ENCODE measurements at places on chromosomes 4 and X.

GRCh38 chrX:133516686-133517085, 101.4 kb upstream of the GPC4 start:
- DNase-seq = no peak

DNA sequence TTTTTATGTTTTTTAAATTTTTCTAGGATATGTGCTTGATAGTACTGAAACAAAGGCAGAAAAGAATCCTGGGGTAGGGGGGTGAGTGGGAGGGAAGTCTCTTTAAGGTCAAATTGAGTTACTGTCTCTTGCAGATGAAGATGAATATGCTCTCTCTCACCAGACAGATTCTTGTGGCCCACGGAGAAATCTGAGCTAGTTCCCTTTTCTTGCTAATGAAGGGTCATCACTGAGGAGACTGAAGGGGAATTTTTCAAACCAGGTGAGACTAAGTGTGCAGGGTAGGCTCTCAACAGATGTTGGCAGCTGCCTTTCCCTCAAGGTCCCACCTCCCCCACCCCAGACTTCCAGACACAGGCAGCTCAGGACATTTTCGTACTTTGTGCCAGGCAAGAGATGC, 21.5 kb downstream of the FAM9C start:
- no peak for DNase-seq

GRCh38 chrX:138018145-138018799, 452.3 kb downstream of the ZIC3 start:
- no peak for DNase-seq

DNA sequence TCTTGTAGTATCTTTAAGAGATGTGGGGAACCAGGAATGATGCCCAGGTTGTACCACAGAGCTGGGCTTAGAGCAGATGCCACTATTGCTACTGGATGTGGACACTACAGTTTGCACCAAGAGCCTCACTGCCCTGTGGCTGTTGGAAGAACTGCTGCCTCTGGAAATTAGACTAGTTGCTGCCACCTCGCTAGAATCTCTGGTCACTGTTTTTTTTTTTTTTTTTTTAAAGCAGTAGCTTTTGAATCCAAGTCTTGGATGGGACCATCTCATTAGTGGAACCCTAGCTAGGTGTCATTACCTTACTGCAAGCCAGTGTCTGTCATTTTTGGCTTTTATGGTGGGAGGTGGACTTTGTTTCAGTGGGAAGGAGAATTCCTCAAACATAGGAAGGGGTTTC, 105.5 kb downstream of the ARHGAP10 start:
- no peak for DNase-seq

- no peak for DNase-seq
Observed at GRCh38 chrX:134484039-134484438, 24.1 kb downstream of the HPRT1 start.

GRCh38 chr4:154024097-154024694, 235.3 kb upstream of the SFRP2 start:
- DNase-seq = no peak

DNA sequence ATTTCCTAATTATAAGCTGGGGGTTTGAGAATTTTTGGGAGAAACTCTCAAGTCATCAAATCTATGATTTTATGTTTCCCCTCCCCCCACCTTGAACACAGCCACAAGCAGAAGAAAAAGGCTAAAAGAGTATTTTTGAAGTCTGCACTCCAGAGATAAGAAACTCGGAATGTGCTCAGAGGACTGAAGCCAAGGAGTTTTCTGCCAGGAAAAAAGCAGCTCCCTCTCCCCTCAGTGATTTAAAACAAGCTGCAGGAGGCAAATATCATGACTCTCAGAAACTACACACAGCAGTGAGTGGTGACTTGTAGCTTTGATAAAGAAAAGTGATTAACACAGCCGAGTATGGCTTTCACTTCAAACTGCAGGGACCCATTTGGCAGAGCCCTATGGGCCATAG, 800.2 kb upstream of the FTHL17 start:
- no peak for DNase-seq

- no peak for DNase-seq
Observed at GRCh38 chrX:107477406-107477805, 28.0 kb downstream of the FRMPD3 start.

DNA sequence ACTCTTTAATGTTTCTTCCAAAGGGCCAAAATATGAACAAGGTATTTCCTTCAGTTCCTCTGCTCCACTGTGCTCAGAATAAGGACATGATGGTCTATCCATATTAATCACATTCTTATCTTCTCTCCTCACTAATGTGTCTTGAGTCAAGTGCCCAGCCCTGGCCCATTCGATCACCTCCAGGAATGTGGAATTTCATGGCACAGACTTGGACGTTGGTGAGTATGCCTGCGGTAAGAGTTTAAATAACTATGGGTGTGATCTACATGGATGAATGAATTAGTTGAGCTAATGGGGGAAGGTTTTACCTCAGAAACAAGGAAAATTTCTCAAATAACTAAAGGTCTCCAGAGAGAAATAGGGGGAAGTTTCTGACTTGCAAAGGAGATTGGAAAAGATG, 174.0 kb downstream of the NPFFR2 start:
- no peak for DNase-seq

DNA sequence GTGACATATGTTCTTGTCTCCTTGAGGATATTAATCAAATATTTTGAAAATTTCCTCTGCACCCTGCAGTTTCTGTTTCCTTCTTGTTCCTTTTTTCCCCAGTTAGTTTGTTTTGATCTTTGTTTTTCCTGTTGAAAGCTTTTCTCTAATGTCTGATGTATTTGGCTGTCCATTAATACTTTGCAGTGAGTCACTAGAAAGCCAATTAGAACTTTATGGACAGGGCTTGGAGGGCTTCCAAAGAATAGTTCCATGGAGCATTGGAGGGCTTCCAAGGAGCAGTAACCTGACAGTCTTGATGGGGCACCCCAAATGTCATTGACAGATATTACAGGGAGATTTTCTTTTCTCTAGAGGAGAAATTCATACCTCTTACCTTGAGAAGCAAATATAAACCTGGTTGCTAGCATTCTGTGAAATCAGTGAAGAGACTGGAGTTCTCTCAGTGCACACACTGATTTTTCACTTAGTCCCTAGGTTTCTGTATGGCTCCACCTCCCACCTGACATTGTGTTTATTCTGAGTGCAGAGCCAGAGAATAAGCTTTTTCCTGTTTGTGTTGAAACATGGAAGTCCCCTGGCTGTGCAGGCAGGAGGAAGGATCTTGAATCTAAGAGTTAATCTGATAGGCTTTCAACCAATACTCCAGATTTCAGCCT, 26.5 kb downstream of the SPARCL1 start:
- DNase-seq = no peak

DNA sequence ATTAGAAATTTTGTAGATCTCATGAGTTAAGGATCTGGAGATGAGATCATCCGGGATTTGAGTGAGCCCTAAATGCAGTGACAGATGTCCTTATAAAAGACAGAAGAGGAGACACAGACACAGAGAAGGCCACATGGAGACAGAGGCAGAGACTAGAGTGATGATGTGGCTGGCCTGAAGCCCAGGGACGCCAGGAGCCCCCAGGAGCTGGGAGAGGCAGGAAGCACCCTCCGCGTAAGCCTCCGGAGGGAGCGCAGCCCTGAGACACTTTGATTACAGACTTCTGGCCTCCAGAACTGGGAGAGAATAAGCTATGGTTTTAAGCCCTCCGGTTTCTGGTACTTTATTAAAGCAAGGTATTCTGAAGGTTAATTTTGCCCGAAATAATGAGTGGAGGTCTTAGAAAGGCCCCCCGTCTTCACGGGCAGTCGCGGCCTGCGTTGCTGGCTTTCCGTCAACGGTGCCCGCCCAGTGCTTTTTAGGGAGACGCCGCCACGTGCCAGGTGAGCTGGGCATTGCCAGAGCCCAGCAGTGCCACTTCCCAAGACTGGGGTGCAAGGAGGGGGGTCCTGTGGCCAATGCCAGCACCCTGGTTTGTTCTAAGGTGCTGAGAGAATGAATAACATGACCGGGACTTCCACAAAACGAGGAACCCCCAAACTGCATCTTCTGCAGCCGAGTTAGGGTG, 8.1 kb downstream of the DHRSX start:
- DNase-seq = no peak

DNA sequence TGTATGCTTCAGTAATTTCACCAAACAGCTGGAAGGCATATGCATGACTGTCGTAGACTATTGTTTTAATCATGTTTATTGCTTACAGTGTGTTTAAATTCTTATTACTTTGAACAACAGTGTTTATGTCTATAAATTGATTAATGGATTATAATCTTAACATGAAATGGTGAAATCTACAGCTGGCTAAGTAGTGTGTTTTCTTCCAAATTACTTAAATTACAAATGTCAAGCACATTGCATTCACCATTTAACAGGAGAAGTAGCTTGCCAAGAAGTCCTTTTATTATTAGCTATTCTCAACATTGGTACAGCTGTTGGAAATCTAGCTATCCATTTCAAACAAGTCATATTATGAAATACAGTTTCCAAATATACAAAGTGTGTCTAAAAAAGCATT, 849.3 kb upstream of the PCDH10 start:
- DNase-seq = no peak

- DNase-seq = no peak
Observed at GRCh38 chr4:93960450-93960849, 131.9 kb downstream of the ATOH1 start.

DNA sequence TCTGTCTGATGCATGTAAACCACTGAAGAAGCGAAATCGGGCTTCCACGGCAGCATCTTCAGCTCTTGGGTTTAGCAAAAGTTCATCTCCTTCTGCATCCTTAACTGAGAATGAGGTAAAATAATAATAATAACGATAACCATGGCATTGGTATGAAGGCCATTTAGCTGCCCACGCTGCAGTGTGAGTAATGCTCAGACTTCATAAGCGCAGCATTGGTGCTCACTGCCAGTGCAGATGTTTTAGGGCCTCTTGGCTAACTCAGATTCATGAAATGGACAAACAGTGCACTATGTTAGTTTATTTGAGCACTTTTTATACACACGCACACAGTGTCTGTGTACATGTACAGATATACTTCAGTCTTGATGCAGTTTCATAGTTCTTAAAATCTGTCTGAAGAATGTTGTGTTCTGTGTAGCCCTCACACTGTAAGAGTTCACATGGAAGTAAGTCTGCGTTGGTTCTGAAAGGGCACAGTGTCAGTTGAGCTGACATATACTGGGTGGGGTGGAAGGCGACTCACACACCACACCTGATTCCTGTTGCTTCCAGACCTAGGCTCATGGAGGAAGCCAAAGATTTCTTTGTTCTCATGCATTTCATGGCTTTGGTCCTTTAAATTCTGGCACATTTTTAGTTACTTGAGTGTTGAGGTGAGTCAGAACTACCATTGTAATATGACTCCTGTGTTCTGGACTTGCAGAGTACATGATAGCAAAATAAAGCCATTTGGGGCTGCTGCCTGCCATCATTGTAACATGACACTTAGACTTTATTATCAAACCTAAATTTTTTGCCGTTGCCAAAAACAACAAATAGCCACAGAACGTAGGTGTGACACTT, 68.7 kb downstream of the NSD2 start:
- no peak for DNase-seq

GRCh38 chr4:151708100-151708499, 52.7 kb downstream of the GATB start:
- no peak for DNase-seq
